Cortex of kidney (tissue), 1 donor: ENCODE measurements at places on chromosomes 1 and 21.

GRCh38 chr1:161127649-161128048 is 4.8 kb downstream of the DEDD start:
- DNase-seq, result no peak

GRCh38 chr1:38834221-38834782 is 25.3 kb downstream of the RRAGC start:
- no peak for DNase-seq

DNA sequence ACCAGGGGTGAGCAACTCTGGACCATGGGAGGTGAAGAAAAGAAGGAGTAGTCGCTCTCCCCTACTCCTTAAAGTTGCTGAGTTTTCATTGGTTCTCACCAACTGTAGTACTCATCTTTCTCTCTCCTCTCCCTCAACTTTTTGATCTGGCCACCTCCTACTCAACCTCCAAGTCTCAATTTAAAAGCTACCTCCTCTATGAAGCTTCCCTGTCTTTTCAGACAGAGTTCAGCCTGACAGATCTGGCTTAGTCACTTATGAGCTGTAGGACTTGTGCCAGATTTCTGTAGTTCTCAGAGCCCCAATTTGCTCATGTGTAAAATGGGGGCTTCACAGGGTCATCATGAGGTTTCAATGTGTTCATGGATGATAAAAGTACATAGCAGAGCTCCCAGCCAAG is 34.5 kb upstream of the HTR1D start:
- no peak for DNase-seq

DNA sequence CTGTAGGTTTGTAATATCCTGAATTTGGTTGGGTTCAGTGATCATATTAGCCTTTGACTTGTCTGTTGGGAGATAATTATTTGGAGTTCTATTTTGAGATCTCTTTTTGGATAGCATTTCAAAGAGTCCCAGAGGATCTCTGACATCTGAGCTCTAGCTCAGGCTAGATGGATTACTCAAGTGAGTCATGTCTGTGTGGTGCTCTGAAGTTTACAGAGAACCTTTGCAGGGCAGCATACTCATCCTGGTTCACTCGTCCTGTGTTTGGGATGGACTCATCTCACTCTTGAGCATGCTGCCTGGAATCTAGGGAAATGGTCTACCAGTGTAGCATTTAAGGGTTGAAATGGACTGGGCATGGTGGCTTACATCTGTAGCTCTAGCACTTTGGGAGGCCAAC is 29.4 kb upstream of the BMP8A start:
- no peak for DNase-seq

- no peak for DNase-seq
Observed at GRCh38 chr1:227883073-227883520, 64.6 kb downstream of the WNT9A start.

GRCh38 chr1:156160743-156161171 is 7.4 kb downstream of the SEMA4A start:
- no peak for DNase-seq

- DNase-seq, result no peak
Observed at GRCh38 chr1:107141491-107142126, 770 bp downstream of the NTNG1 start.

DNA sequence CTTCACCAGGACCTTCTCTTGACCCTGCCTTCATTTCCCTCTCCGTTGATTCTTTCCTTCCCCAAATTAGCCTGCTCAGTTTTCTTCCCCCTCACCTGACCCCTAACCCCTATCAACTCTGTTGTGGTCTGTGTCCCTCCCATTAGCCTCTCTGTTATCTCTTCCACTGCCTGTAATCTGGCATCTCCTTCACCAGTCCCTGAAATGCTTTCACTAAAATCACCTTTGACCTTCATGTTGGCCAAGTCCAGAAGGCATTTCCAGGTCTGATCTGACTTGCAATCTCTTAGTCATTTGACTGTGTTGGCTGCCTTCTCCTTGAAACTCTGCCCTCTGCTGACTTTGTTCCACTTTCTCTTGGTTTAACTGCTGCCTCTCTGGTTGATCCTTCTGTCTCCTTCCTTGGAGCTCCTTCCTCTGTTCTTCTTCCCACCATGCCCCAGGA is 28.2 kb downstream of the ATP8B2 start:
- DNase-seq, result no peak

- no peak for DNase-seq
Observed at GRCh38 chr1:202146279-202146678, 1.7 kb upstream of the ARL8A start.

GRCh38 chr21:44927259-44927586 is 6.5 kb upstream of the ITGB2 start:
- DNase-seq, result no peak

DNA sequence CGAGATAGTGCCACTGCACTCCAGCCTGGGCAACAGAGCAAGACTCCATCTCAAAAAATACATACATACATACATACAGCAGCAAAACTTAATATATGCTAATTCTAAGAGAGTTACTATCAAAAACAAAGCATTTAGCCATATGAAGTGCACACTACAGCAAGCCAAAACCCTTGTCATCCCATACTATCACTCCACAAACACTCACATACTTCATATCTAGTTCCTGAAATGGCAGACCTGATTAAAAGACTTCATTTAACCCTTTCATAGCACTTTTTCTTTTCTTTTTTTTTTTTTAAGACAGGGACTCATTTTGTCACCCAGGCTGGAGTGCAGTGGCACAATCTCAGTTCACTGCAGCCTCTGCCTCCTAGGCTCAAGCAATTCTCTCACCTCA is 65.6 kb downstream of the COP1 start:
- no peak for DNase-seq

DNA sequence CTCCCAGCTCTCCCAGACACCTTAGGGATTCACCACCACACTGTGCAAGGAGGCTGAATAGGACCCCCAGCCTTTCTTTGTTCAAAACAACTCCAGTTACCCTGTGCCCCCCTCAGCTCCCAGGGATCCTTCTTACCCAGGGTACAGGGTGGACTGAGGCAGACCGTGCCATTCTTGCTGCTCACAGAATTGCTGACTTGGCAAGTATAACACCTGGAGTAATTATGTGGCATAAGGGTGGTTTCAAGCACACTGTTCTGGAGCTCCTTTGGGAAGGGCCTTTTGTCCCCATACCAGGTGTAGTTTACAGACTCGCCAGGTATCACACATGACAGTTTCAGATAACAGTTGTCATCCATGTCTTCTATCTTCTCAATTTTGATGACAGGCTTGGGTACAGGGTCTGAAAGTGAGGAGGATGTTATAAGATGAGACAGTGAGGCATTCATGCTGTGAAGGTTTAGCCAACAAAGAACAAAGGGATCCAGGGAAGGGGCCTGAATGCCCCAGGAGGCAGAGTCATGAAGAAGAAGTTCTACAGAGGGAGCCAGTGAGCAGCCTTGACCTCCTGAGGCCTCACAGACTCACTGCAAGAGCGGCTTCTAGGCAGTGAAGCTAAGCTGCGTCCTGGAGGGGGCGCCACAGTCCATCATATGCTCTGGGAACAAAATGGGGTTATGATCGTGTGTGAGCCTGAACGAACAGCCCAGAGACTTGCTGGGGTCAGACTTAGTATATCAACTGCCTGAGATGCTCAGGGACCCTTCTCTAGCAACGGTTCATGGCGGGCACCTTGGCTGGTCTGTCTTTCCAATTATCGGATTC is 30.3 kb downstream of the CD48 start:
- DNase-seq, result no peak

- DNase-seq, result no peak
Observed at GRCh38 chr1:22241811-22242210, 98.9 kb upstream of the WNT4 start.

DNA sequence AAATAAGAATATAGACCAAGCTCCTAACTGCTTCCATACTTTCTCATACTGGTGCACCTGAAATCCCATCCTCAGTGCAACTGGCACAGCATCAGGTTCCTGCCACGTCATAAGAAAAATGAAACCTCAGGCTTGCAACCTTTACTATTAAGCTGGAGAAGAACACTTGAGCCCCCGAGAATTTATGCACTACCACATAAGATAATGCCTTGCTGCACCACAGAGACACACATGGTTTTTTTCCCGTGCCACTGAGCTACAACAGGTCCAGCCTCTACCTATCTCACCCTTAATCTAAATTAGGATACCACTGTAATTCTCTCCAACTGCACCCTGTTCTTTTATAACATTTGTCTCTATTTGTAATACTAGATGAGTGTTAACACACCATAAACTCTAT is 174.5 kb downstream of the DENND1B start:
- no peak for DNase-seq

DNA sequence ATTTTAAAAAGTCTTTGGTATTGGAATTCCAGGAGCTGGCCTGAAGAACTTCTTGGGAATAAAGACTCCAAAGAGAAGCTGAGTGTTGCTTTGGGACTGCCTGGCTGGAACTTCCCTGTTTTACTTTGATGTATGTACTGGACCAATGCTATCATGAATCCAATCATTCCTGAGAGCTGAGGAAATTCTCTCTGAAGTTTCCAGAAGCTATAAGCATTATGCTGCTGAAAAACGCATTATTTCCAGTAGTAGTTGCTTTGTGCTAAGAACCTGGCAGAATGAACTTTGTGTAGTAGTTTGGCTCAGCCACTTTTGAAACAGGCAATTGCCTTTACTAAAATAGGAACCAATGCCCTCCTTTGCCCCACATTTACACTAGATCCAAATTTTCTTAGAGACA is 260.7 kb downstream of the HLX start:
- DNase-seq, result no peak

DNA sequence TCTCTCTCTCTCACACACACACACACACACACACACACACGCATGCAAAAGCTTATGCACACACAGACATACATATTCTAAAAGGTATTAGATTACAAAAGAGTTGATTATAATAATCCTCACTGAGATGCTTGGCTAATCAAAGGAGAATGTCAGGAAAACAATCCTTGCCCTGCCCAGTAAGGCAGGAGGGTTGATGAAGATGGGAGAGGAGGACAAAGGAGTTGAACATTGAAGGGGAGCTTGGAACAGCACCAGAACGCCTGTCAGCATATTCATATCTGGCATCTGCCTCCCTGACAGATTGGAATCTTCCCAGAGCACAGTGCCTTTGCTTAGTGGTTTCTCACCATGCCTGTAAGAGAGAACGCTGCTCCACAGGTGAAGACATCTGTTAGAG is 68.6 kb upstream of the PALMD start:
- DNase-seq, result no peak

- DNase-seq, result no peak
Observed at GRCh38 chr1:212290608-212291007, 5.4 kb downstream of the PPP2R5A start.

DNA sequence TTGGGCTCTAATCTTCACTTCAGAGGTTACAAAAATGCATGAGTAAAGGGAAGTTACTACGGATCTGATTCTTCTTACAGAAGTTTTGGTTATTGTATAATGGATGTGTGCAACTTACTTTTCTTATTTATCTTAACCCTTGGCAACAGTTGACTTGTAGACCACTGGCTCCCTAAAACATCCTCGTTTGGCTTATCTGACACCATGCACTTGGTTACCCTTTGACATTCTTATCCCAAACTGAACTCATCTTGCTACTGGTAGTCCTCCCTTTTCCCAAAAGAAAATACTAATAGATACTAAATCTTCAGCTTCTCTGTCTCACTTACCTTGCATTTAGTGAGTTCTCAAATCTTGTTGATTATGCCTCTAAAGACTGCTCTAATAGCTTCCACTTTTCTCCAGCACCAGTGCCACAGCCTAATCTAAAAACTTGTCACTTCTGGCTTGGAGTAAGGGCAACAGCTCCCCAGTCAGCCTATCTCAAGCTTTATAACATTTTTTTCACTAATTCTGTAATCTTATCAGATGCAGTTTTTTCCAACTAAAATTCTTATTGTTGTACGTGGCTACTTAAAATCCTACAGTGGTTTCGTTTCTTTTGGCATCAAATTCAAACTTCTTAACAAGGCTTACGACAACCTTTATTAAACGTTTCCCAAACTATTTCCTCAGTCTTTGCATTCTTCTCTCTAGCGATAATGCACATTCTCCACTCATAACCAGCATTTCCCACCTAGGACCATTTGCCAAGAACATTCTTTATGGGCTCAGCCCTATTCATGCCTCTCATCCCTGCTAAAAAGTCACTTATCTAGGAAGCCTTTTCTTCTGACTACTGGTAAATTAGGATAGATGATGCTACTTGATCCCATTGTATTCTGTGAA is 204.2 kb downstream of the KCNT2 start:
- DNase-seq, result no peak

- no peak for DNase-seq
Observed at GRCh38 chr1:171090604-171091003, at the start of gene FMO3. Gene FMO3, plus strand, starts transcription at chr1:171090905. Its CDS starts 1,754 bp downstream, at chr1:171092659.

- no peak for DNase-seq
Observed at GRCh38 chr1:203148127-203148526, 20.6 kb downstream of the ADORA1 start.

DNA sequence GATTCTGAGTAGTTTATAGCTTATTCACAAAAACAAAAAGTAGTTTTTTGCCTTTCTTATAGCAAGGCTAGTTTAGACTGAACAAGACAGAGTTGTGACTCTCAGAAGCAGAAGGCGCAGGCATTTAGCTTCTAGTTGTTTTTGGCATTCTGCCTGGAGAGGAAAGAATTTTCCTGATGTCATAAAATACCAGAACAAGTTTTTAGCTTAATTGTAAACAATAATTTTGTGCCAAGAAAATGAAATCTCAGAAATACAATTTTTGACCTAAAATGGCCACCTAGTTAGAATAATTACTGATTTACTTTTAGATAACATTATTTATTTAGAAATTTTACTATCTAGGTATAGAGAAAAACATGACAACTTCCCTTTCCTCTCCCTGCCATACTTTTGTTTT is 1.0 kb downstream of the DNAJB4 start:
- no peak for DNase-seq

GRCh38 chr1:41650028-41650880 is 165.8 kb upstream of the EDN2 start:
- no peak for DNase-seq

DNA sequence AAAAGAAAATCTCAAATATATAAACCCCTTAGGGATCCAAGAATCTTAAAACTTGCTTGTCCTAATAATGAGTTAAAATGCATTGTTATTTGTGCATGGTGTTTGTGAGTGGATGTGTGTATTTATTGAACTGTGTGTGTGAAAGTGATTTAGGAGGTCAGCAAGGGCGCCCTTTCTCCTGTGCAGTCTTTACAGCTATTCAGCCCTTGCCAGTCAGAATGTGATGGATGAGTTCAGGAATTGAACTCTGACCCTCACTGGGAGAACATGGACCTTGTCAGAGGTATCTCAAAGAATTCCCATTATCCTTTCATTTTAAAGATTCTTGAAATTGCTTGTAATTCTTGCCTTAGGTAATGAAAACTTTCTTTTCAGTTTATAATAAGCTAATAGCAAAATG is 493.0 kb upstream of the ADGRL4 start:
- no peak for DNase-seq

GRCh38 chr21:45390831-45391742 is 13.9 kb upstream of the COL18A1 start:
- no peak for DNase-seq

GRCh38 chr21:33286076-33286475 is 19.9 kb downstream of the IL10RB start:
- no peak for DNase-seq

DNA sequence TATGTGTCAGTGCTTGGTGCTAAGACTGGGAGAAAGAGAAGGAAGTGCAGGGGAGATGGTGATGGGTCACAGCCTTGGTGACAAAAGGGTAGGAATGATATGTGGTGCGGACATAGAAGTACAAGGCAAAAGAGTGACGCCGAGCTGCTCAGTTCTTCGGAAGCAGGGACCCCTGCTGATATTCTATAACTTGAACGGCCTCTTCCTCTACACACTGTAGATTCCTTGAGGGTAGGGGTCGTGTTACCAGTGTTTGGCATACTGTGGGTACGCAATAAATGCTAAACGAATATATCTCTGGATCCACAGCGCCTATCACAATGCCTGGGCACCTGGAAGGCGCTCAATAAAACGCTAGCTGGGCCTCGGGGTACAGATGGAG is 488 bp downstream of the DBT start:
- no peak for DNase-seq
